ENCODE measurements at places on chromosomes 6 and 20. TPM values are rescaled to one million over a fixed set of nuclear protein-coding genes. Genes with fewer than 3 reads are reported as not detected.

ELOVL2 gene
- total RNA-seq, result not detected

TRPC4AP gene
- total RNA-seq, result 73.2 TPM

OPN5 gene
- total RNA-seq, result not detected

SLC22A1 gene
- total RNA-seq, result 1.5 TPM

SLC29A1 gene
- 7.3 TPM for total RNA-seq

RHAG gene
- not detected for total RNA-seq

TCP11 gene
- not detected for total RNA-seq

C6orf141 gene
- total RNA-seq, result not detected

DNA sequence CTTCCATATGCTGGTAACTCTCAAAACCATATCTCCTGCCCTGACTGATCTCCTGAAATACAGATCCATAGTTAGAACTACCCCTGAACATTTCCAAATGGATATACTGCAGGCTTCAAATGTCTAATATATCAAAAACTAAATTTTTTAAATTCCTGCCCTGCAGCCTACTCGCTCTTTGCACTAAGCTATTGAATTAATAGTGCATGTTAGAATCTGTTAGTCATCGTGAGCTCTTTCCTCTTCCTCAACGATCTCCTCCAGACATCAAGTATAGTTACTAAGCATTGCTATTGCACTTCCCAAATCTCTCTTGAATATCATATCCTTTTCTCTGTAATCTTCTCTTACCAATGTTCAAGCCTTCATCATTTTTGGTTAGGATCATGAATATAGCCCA lies 26.0 kb upstream of the RSPO3 start:
- H3K4me1 ChIP-seq, result no peaks in the 10 kb centered on the region
- no peak overlapping the region for H3K27ac ChIP-seq
- H3K36me3 ChIP-seq, result no peaks in the 10 kb centered on the region
- no peak overlapping the region for H3K4me3 ChIP-seq

DNA sequence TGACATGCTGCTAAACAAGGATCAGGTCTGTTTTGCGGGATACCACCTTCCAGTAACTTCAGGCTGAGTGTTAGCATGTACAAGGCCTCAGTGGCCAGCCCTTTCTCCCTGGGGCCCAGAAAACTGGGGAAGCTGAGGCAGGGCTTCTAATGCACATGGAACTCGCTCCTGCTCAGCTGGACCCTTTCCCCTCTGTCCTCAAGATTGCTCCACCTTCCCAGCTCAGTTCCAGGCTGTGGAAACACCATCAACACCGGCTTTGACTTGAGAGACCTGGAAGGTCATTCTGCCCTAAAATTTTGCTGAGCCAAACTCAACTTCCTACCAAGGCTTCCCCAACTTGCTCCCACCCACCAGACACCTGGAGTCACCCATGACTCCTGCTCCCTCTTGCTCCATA lies 4.2 kb upstream of the BLCAP start:
- no peak overlapping the region for H3K4me3 ChIP-seq
- peaks cover 13% of the 10 kb centered on the region for H3K4me1 ChIP-seq
- DNase-seq, result no peak

DNA sequence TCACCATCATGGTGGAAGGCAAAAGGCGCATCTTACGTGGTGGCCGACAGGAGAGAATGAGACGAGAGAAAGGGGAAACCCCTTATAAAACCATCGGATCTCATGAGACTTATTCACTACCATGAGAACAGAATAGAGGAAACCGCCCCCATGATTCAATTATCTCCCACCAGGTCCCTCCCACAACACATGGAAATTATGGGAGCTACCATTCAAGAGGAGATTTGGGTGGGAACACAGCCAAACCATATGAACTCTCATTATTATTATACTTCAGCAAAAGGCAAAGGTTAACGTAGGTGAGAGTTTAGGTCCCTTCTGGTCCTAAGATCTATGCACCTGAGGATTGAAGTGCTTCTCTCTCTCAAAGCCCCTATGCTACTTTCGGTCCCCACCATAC lies 2.4 kb upstream of the PFDN4 start:
- no peak overlapping the region for H3K4me3 ChIP-seq
- H3K4me1 ChIP-seq, result peaks cover 11% of the 10 kb centered on the region
- H3K27ac ChIP-seq, result no peak overlapping the region

DNA sequence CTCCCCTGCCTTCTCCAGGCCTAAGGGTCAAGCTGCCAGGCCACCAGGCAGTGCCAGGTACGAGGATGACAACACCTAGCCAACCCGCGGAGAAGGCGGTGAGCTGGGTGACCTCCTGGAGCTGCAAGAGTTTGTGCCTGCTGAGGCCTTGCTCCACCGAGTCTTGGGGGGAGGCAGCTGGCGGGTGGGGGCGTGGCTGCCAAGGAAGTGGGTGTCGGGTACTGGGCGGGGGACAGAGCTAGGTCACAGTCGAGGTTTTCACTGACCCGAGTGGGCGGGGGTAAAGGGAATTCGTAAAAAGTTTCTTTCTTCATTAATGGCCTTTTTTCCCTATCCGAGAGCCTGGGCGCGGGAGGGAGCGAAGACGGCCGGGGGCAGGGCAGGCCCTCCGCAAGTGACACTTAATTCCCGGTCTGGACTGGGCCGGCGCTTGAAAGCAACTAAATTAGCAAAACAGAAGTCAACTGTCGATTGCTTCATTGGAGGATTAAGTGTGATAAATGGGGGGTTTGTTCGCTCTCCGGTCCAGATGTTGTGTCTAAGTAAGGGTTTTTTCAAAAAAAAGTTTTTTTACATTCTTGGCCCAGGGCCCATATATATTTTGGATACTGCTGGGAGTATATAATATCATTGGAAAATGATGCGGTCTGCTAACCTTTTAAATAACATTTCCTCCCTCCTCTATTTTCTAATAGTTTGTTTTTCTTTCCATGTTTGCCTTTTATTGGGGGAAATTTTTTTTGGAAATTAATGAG lies 43.1 kb upstream of the FOXP4 start:
- no peak overlapping the region for H3K27ac ChIP-seq
- H3K36me3 ChIP-seq, result no peaks in the 10 kb centered on the region
- no peaks in the 10 kb centered on the region for H3K27me3 ChIP-seq
- peaks cover 34% of the 10 kb centered on the region for H3K4me1 ChIP-seq

- peaks cover 58% of the 10 kb centered on the region for H3K4me1 ChIP-seq
- peak overlapping the region; percentile 92 for H3K27ac ChIP-seq
- peak overlapping the region; percentile 65 for H3K4me3 ChIP-seq
- peak; percentile 82 for DNase-seq
- H3K36me3 ChIP-seq, result peaks cover 29% of the 10 kb centered on the region
- H3K27me3 ChIP-seq, result no peaks in the 10 kb centered on the region
These were observed 1.4 kb downstream of the BACH2 start for GRCh38 chr6:90294989-90295853.

GRCh38 chr20:37447688-37448087 lies 73.4 kb upstream of the NNAT start:
- no peak overlapping the region for H3K27ac ChIP-seq
- no peaks in the 10 kb centered on the region for H3K4me1 ChIP-seq
- DNase-seq, result no peak
- no peaks in the 10 kb centered on the region for H3K36me3 ChIP-seq
- H3K4me3 ChIP-seq, result no peak overlapping the region
- no peaks in the 10 kb centered on the region for H3K27me3 ChIP-seq

GRCh38 chr6:150537893-150538292 lies 61.8 kb upstream of the PLEKHG1 start:
- H3K36me3 ChIP-seq, result no peaks in the 10 kb centered on the region
- H3K4me3 ChIP-seq, result no peak overlapping the region
- no peak for DNase-seq
- no peaks in the 10 kb centered on the region for H3K4me1 ChIP-seq
- peaks cover 5% of the 10 kb centered on the region for H3K27me3 ChIP-seq

GRCh38 chr6:129251669-129252376 lies 368.9 kb downstream of the LAMA2 start:
- no peak overlapping the region for H3K27ac ChIP-seq
- H3K4me1 ChIP-seq, result no peaks in the 10 kb centered on the region
- DNase-seq, result peak; percentile 57
- H3K4me3 ChIP-seq, result no peak overlapping the region
- no peaks in the 10 kb centered on the region for H3K27me3 ChIP-seq
- H3K36me3 ChIP-seq, result no peaks in the 10 kb centered on the region

DNA sequence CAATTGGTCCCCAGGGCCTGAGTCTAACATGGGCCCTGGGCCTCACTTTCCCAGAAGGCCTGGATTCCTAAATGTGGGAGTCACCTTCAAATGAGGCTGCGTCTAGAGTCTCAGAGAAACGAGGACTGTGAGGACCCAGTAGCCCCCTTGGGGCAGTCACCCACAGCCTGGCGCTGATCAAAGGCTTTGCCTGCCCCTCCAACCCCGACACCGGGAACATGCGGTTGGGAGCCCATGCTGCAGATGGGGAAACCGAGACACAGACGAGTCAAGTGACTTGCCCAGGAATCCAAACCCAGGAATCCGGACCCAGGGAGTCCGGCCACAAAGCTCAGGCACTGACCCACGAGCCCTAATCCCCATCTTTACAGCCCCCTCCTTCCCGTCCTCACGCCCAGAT lies 209.7 kb downstream of the PREX1 start:
- H3K36me3 ChIP-seq, result no peaks in the 10 kb centered on the region
- peaks cover 5% of the 10 kb centered on the region for H3K4me1 ChIP-seq
- H3K27ac ChIP-seq, result no peak overlapping the region
- peaks cover 5% of the 10 kb centered on the region for H3K27me3 ChIP-seq
- no peak overlapping the region for H3K4me3 ChIP-seq
- DNase-seq, result no peak

GRCh38 chr6:56516003-56516402 lies 126.7 kb downstream of the DST start:
- no peaks in the 10 kb centered on the region for H3K4me1 ChIP-seq
- H3K27me3 ChIP-seq, result no peaks in the 10 kb centered on the region
- no peaks in the 10 kb centered on the region for H3K36me3 ChIP-seq
- no peak overlapping the region for H3K27ac ChIP-seq

DNA sequence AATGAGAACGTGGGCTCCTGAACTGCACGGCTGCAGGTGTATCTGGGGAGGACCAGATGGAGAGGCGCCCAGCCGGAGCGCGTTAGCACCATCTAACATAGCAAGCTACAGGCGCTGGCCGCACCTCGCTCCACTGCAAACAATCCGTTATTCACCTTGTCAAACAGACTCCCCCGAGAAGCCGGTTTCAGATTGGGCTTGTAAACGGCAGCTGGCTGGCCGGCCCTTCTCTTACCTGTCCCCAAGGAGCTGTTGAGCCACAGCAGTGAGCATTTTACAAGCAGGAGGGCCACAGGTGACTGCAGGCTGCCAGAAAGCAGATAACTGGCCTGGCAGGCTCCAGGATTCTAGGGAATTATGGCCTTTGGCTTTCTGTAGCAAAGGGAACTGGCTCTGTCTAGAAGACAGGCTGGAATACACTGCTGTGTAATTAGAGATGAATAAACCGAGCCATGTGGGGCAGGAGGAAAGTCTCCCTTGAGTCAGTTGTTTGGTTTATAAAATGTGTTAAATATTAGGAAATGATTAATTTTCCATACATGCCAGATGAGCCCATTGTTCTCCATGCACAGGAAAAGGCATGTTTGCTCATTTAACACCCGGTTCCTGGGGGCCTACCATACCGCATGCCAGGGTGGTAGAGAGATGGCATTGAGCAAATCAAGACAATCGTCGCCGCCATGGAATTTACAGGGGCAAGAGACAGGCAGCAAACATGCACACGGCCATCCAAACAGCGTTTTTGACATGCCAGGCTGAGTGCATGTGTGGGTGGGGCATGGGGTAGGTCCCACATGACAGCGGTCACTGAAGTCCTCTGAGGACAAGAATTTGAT lies 159.3 kb downstream of the NFATC2 start:
- peaks cover 30% of the 10 kb centered on the region for H3K4me1 ChIP-seq
- H3K27me3 ChIP-seq, result no peaks in the 10 kb centered on the region
- no peak overlapping the region for H3K4me3 ChIP-seq

- no peak overlapping the region for H3K4me3 ChIP-seq
- no peak overlapping the region for H3K27ac ChIP-seq
- no peak for DNase-seq
- H3K4me1 ChIP-seq, result no peaks in the 10 kb centered on the region
These were observed 23.2 kb upstream of the SPAG4 start for GRCh38 chr20:35592339-35592974.

DNA sequence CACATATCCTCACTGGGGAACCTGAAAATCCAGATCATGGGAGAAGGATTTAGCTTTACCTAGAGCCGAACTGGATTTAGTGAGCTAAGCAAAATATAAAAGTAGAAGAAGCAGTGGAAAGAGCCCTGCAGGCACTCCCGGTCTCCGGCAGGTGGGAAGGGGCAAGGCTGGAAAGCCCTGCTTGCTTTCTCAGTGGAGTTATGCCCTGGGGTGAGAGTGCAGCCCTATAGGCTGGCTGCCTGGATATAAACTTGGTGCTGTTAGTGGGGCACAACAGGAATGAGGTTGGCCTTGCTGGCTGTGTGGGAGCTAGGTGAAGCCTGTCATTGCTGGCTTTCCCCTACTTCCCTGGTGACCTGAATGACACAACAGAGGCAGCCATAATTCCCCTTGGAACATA lies 122.0 kb downstream of the CDK19 start:
- H3K4me1 ChIP-seq, result peaks cover 11% of the 10 kb centered on the region
- H3K4me3 ChIP-seq, result no peak overlapping the region
- H3K36me3 ChIP-seq, result no peaks in the 10 kb centered on the region
- H3K27me3 ChIP-seq, result no peaks in the 10 kb centered on the region
- no peak overlapping the region for H3K27ac ChIP-seq

- no peaks in the 10 kb centered on the region for H3K27me3 ChIP-seq
- peaks cover 5% of the 10 kb centered on the region for H3K36me3 ChIP-seq
These were observed 13.9 kb downstream of the ADISSP start for GRCh38 chr20:3753501-3754275.

GRCh38 chr6:153210083-153210482 lies 79.0 kb upstream of the RGS17 start:
- no peaks in the 10 kb centered on the region for H3K27me3 ChIP-seq
- no peaks in the 10 kb centered on the region for H3K4me1 ChIP-seq
- no peak overlapping the region for H3K27ac ChIP-seq
- H3K4me3 ChIP-seq, result no peak overlapping the region

DNA sequence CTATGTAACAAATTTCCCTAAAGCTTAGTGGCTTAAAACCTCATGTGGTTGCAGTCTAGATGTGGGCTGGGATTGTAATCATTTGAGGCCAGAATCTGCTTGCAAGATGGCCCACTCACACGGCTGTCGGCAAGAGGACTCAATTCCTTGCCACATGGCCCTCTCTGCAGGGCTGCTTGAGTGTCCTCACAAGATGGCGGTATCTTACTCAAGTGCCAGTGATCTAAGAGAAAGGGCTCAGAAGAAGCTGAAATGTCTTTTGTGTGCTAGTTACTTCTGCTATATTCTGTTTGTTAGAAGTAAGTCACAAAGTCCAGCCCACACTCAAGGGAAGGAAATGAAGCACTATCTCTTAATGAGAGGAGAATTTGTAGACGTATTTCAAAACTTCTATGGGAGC lies 47.1 kb upstream of the PMEPA1 start:
- no peak for DNase-seq
- peaks cover 5% of the 10 kb centered on the region for H3K27me3 ChIP-seq
- H3K36me3 ChIP-seq, result no peaks in the 10 kb centered on the region
- no peaks in the 10 kb centered on the region for H3K4me1 ChIP-seq
- H3K4me3 ChIP-seq, result no peak overlapping the region

Data from B cell (primary cell).